ENCODE measurements at places on chromosomes 6 and 20.

- DNase-seq, result no peak
Observed at GRCh38 chr20:10626896-10627295, 46.9 kb downstream of the JAG1 start.

- DNase-seq, result no peak
Observed at GRCh38 chr20:44603327-44603726, 20.9 kb downstream of the PKIG start.

DNA sequence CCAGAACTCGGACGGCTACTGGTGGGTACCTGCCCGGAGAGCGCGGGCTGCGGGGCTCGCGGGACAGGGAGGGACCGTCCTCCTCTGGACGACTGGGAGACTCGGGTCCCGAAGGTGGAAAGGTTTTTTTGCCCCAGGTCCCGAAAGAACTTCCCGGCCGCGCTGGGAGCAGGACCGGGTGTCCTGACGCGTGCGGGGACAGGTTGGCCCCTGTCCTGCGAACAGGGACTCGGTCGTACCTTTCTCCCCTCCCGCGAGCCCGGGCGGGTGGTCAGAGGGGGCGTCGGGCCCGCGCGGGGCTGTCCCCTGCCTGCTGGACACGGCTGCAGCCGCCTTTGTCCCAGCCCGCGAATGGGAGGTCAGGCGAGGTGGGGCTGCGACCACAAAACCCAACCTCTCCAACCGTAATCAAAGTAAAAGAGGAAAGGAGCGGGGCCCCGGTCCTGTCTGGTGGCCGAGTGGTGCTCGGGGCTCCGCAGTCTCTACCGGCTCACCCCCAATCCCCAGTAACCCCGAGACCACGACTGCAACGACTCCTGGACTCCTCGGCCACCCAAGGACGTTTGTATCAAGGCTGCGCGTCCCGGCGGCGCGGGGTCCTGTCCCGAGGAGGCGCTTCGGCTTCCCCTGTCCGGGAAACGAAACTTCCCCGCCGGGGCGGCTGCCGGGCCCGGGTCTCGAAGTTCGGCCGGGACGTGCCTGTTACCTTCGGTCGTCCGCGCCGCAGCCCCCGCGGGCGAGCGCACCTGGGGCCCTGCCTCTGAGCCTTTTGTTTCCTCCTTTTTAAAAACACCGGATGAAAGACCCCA is 798 bp downstream of the DSP start:
- DNase-seq, result no peak

- no peak for DNase-seq
Observed at GRCh38 chr20:17928633-17929311, 39.8 kb downstream of the SNX5 start.

DNA sequence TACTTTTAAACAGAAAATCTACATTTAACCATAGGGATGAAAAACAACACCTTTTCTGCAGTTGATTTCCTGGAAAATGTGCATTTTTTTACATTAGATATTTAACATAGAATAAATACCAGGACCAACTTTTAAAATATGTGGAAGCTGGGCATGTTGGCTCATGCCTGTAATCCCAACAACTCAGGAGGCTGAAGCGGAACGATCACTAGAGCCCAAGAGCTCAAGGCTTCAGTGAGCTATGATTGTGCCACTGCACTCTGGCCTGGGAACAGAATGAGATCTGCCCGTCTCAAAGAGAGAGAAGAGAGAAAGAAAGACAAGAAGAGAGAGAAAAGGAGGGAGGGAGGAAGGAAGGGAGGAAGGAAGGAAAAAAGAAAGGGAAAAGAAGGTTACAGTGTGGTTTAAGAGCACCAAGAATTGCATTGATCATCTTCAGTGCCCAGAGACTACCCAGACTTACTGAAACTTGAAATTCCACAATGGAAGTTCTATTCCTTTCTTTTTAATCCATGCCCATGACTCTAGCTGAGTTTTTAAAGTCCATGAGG is 189.4 kb upstream of the ARID1B start:
- DNase-seq, result no peak

GRCh38 chr6:11830105-11830504 is 51.5 kb upstream of the ADTRP start:
- DNase-seq, result no peak

- no peak for DNase-seq
Observed at GRCh38 chr20:31758521-31758920, 19.4 kb downstream of the TPX2 start.
